Activated T-cell treated with anti-CD3 and anti-CD28 coated beads for 48 hours (primary cell): ENCODE measurements at places on chromosomes 6 and 20.

DNA sequence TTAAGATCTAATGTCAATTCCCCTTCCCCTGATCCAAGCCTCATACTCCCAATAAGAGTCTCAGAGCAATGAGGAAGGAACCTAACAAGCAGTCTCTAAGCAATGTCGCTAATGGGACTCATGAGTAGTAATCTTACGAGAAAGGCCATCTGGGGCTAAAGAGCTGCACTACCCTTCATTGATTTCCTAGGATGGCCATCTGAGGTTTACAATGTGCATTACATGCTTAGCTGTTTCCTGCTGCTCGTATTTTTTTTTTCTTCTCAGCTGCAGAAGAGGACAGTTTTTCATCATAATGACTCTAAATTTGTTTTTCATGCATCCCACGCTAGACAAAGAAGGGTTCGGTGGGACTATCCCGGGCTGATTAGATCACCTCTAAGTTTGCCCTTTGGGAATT, 119.3 kb downstream of the LPA start:
- DNase-seq = no peak

DNA sequence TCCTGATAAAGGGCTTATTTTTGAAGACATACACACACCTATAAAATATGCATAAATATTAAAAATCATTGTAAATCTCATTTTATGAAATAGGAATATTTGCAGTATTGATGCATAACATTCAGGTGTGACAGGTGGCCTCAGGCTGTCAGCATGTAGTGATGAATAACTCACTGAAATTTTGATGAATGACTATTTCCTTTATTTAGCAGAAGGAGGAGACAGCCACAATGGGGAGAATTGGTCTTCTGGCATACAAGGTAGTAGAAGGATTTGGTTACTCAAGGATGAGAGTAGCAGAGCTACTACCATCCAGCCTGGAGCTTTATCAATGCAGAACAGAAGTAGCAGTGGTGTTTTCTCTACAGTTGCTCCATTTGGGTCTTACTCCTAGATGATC, 47.2 kb downstream of the RGS17 start:
- no peak for DNase-seq

DNA sequence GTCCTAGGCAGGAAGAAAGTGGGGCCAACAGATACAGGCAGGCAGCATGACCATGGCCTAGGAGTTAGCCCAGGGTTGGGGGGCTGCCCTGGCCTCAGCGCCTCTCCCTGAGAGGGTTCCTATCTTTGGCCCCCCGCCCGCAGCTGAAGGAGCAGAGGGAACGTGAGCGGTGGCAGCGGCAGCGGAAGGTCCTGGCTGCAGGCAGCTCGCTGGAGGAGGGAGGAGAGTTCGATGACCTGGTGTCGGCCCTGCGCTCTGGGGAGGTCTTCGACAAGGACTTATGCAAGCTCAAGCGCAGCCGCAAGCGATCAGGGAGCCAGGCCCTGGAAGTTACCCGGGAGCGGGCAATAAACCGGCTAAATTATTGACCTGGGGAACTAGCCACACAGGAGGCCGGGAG, 32.6 kb downstream of the MOCS1 start:
- DNase-seq = no peak

GRCh38 chr6:251920-252319, 40.4 kb upstream of the DUSP22 start:
- DNase-seq = no peak

DNA sequence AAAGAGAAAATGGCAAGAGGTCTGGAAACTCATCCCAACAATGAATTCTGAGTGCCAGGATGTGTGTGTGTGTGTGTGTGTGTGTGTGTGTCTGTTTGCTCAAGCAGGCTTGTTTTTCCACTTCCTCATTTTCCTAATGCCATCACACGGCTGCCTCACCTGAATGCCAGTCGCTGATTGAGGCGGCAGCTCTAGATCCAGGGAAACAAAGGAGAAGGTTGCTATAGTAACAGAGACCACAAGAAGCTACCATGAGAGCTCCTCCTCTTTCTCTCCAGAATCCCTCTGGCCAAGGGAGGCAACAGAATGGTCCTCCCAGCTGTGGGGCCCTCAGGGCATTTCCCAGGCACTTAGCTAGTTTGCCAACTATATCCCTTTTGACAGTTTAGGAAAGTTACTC, 241.1 kb upstream of the TSHZ2 start:
- no peak for DNase-seq

GRCh38 chr6:146775220-146775619, 176.4 kb downstream of the ADGB start:
- no peak for DNase-seq

DNA sequence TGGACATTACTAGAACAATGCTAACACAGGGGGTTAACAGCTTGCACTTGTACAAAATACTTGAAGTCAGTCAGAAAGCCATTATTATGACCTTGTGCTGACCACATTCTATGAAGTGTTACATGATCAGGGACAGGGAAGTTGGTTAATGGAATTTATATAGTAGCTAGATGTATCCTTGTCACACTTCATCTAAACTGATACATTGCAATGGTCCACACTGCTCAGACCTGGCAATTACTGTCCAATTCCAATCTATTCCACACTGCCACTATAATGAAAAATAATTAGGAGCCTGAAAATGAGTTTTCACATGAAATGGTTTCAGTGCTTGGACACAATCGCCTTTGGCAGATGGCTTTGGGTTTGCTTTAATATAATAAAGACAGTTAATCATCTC, 850.8 kb downstream of the EPHA7 start:
- DNase-seq = no peak

- DNase-seq = no peak
Observed at GRCh38 chr6:39617520-39617919, 107.7 kb downstream of the KIF6 start.

DNA sequence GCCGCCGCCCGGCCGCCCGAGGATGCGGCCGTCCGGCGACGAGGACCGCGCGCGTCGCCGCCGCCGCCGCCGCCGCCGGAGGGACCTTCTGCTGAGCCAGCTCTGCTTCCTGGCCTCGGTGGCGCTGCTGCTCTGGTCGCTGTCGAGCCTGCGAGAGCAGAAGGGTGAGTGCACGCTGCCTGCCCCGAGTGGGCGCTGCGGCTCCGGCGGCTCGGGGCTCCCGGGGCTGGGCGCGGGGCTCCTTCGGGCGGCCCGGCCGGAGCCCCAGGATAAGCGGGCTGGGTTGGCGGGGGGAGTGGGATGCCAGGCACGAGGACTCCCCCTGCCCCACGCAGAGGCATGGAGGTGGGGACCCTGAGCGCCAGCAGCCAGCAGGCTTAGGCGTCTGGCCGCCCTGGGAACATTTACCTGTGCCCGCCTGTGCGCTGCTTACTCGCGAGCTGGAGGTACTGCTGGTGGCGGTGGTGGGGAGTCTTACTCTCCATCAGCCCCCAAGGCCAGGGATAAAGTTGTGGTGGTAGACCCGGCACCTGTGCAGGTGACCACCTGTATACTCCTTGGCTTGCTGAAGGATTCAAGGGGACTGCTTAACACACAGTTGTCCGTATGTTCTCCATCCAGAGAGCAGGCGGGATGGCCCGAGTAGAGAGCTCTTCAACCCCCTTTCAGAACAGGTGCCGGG, 520 bp downstream of the SLC24A3 start:
- no peak for DNase-seq

DNA sequence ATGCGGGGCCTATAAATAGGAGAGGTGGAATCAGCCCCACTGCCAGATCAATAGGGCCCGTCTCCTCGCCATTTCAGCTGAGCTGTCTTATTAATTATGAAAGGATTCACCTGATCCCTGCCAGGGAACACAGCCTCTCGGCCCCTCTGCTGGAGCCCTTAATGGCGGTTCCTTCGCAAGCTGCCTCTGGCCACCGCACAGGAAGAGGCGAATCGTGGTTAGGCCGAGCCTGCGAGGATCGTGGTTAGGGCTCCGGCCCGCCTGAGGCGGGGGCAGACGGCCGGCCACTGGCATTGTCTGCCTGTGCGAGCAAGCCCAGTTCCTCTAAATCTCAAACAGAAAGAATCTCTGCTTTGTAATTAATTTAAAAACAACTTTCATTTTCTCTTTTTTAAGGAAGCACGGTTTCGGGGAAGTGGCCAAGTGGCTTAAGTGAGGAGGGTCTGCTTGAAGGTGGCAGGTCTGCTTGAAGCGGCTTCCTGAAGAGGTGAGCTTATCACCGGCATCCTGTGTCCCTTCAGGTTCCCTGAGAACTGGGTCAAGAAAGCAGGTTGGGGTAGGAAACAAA, 9.2 kb downstream of the NRN1 start:
- DNase-seq = no peak

DNA sequence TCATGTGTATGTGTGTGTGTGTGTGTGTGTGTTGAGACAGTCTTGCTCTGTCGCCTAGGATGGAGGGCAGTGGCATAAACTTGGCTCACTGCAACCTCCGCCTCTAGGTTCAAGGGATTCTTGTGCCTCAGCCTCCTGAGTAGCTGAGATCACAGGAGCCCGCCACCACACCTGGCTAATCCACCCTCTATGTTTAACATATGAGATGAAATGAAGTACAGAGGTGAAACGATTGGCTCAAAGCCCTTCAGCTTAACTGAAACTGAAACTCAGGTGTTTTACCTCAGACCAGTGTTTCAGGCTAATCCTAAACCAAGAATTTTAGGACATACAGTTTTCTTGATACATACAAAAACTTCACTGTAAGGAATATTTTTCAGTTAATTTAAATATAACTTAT, 167.3 kb downstream of the KCNQ5 start:
- no peak for DNase-seq

DNA sequence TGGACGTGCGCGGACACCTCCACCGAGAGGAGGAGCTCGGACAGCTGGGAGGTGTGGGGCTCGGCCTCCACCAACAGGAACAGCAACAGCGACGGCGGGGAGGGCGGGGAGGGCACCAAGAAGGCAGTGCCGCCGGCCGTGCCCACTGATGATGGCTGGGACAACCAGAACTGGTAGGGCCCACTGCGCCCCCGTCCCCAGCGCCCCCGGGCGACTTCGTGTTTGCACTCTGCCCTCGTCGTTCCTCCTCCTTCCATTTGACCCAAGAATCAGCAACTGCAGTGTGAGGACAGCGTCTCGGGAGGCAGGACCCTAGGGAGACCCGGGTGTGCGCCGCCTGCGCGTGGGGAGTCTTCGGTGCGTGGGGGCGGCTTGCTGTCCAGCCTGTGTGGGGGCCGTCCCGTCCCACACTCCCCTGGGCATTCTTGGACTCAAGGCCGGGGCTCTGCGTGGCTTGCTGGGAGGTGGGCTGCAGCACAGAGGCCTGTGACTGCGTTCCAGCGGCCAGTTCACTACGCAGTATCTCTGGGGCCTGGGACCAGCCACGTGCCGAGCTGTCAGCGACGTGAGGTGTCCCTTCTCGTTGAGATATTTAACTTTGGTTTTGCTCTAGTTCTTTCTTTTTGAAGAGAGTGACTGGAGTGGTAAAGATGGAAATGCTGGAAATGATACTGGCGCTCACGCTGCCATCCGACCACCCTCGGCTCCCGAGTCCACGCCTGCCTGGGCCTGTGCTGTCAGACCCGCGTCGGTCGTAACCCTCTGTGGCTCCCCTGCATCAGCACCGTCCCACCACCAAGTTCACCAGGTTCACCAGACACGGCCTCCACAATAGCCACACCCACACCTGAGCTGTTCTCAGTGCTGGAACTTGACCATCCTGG, 5.0 kb upstream of the COL20A1 start:
- no peak for DNase-seq

DNA sequence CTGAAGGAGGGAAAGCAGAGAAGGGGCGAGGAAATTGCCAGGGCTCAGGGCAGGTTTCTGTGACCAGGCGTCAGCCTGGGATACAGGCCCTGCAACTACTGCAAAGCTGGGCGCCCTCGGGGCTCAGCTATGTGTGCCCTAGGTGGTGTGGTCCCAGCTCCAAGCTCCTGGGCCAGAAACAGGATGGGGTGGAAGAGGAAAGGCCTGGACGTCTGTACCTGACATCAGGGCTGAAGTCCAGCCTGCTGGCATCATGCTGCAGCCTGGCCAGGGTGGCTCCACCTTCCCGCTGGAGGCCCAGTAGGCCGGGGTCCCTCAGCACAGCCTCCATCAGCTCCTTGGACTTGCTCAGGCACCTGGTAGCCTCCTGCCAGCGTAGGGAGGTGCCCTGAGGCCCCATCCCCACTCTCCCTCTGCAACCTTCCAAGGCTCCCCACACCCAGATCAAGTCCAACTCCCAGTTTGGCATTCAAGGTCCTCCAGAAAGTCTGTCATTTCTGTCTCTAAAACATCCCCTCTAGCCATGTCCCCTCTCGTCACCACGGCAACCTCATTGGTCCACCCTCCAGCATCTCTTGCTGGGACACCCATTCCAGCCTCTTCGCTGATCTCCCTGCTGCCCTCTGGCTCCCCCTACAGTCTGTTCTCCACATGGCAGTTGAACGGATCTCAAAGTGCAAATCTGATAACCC, 38.2 kb downstream of the KIAA1755 start:
- peak; percentile 55 for DNase-seq

DNA sequence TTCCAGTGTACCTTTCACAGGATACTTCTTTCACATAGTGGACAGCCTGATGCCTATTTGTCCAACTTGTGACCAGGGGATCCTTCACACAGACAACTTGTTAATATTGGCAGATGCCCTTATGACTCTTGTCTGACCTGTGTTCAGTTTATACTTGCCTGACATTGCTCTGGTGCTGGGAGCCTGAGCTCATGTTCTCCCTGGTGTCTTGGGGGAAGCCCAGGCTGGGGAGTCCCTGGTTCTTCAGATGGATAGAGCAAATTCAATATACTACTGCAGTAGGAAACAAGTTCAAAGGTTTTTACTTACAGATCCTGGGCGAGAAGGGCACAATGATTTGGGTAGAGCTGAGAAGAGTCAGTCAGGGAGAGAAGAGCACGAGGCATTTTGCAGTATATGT, 76.1 kb downstream of the NKAIN2 start:
- no peak for DNase-seq

DNA sequence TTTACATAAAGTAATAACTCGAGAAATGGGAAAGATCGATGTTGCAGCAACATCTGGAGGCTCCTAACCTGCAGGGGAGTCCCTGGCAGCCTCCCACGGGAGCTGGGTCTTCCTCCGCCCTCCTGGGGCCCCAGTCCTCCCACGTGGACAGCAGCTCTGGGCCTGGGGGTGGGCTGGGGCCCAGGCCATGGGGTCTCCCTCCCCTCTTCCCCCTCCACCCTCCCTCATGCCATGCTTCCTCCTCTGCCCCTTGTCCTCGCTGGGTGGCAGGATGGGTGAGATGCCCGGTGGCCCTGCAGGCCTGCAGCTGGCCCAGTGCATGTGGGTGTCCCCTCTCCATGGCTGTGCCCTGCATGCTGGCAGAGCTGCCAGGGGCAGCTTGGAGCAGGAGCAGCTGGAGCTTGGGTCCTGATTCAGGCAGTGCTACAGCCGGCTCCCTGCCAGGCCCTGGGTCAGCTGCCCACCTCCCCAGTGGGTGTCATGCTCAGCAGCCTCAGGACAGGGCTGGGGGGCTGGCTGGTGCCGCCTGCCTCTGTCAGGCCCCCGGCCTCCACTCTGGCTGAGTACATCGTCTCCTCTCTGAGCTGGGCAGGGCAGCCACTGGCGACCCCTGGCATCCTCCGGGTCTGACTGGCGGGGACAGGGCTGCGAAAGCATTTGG, 48.9 kb upstream of the BHLHE23 start:
- DNase-seq = no peak

DNA sequence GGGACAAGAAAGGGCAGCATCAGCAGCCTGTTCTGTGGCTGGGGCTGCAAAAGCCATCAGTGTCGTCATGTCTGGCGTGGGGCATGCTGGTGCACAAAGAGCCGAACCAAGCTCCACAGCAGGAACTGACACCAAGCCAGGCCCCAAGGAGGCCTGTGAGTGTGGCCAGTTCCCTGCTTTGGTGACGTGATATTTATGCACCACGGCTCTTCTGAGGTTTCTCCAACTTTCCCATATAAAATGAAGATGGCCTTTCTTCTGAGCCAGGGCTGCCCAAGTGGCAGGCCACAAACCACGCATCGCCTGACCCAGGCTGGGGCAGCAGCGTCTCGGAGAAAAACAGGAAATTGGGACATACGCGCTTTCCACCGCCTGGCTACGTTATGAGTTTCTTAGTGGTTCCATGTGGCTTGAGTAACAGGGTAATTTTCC, 109.9 kb downstream of the RIN2 start:
- no peak for DNase-seq
